ENCODE measurements at places on chromosomes 7 and 10.

GRCh38 chr7:33534833-33535232, 370.5 kb upstream of the BMPER start:
- no peak for DNase-seq

DNA sequence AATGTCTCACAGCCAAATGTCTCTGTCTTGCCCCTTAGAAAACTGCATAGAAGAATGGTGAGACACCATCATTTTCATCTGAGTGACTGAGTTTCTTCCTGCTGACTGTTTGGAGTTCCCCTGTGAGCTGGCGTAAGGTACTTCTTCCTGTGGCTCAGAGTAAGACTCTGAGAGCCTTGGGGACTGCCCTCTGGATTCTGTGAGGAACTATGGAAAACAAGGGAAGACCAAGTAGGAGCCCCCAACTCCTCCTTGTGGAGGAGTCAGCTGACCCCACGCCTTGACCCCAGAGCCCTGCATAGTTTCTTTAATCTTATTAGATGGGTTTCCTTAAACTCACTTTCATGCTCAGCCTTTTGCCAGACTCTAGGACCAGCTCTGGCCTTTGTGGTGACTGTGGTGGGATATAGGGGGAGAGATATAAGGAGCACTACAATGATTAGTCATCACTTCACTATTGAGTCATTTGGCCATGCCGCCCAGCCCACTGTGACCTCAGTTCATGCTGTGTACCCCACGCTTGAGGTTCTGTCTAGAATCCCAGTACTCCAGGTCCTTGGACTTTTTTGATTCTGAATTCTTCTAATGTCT, 51.8 kb upstream of the FAM133B start:
- no peak for DNase-seq

GRCh38 chr7:24336461-24336860, 52.5 kb downstream of the NPY start:
- DNase-seq = no peak

DNA sequence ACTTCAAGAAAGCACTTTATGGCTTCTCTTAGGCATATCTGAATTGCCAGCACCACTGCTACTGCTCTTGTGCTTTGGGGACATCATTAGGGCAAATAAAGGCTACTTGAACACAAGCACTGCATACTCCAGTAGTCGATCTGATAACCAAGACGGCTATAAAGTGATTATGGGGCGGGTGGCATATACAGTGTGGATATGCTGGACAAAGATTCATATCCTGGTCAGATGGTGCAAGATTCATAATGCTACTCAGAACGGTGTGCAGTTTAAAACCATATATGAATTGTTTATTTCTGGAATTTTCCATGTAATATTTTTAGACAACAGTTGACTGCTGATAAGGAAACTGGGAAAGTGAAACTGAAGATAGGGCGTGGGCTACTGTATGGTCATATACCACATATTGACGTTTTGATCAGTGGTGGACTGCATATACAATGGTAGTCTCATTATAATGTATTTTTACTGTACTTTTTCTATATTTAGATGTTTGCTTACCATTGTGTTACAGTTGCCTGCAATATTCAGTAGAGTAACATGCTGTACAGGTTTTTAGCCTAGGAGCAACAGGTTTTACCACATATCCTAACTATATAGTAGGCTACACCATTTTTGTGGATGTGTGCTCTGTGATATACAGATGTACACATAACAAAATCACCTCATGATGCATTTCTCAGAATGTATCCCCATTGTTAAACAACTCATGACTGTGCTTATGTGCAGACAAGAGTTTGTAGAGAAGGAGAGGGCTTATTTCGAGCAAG, 15.2 kb downstream of the ANLN start:
- no peak for DNase-seq

GRCh38 chr7:3283130-3283704, 17.8 kb upstream of the SDK1 start:
- no peak for DNase-seq

DNA sequence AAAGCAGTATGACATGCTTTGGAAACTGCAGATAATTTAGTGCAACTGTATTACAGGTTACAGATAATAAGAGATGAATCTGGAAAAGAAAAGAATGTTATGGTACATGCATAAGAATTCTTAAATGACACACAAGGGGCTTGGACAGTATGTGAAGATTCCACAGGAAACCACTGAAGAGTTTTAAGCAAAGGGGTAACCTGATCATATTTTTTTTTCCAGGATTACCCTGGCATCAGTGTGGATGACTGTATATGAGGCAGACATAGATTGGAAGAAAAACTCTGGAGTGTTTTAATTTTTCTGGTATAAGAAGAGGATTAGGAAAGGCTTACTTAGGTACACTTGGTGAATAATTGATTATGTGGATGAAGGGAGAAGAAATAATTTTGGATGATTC, 8.1 kb downstream of the TFPI2 start:
- no peak for DNase-seq

DNA sequence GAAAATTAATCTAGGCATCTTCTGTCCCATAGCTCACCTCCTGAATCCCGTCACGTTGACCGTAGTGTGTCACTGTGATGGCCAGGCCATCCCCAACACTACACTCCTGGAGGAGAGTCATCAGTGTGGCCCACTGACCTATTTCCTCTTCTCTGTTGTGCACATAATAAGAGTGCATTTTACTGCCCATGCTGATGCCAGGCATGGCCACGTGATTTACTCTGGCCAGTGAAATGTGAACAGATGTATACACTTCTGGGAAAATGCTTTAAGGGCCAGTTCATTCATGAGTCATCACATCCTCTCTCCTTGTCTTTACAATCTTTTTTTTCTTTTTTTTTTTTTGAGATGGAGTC, 101.9 kb upstream of the PIP4K2A start:
- DNase-seq = no peak

DNA sequence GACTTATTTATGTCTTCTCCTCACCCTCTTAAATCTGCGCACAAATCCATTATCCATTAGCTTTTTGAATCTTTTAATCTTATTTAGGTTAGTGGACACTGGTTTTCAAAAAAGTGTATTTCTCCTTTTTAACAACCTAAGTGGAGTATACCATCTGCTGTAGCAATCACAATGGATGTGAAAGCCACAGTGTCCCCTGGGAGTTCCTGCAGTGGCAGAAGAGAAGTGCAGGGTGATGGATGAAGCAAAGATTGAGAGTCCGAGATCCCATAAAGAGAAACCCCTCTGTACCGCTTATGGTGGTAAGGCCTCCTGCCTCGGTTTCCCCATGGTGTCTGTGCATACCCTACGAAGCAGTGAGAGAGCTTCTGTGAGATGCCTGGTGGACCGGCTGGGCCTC, 236.4 kb downstream of the COBL start:
- DNase-seq = no peak

DNA sequence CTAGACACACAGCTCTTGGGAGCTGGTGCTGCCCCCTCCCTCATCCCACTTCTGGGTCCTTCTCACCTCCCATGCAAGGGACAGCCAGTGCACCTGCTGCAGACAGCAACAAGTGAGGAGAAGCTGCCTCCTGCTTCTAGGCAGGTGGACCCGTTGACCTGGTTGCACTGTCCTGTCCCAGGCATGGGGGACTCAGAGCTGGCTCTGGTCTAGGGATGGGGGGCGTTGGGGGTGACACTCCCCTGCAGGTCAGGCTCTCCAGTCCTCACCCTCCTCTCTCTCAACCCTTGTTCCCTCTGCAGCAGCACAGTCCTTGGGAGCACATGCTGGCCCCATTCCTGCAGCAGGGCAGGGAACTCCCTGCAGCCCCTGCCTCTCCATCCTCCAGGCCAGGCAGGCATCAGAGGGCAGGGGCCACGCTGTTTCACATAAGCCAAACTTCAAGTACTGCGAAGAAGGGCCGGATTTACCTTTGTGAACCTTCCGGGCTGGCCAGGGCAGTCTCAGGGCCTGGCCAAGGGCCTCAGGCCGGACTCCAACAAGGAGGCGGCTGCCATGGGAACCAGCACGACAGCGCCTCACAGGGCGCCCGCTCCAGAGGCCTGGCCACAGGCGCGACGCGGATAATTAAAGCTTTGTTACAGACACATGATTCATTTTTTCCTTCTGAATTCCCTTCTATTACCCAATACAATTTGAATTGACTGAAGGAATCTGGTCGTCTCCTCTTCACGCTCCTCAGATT, 48.5 kb downstream of the RASGEF1A start:
- peak; percentile 63 for DNase-seq

DNA sequence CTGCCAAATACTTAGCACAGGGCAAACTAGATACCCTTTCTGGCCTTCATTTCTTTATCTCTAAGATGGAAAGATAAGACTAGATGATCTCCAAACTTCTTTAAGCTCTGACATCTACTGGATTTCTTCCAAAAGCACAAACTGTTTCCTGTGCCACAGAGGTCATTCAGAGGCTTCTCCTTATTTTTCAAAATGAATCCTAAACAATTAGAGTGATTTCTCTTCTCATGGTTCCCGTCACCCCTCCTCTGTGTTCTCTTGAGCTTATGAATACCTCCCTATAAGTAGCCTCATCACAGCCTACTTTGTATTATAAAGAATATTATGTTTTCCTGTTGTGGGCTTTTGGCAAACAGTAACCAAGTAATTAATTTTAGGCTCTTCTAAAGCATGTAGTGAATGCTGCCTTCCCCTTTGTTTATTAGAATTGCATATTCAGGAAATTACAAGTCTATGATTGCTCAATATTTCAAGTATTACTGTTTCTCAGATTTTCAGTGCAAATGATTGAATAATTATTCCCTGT, 179.5 kb downstream of the REEP3 start:
- DNase-seq = no peak

- DNase-seq = no peak
Observed at GRCh38 chr7:28595076-28595475, 182.8 kb downstream of the CREB5 start.

DNA sequence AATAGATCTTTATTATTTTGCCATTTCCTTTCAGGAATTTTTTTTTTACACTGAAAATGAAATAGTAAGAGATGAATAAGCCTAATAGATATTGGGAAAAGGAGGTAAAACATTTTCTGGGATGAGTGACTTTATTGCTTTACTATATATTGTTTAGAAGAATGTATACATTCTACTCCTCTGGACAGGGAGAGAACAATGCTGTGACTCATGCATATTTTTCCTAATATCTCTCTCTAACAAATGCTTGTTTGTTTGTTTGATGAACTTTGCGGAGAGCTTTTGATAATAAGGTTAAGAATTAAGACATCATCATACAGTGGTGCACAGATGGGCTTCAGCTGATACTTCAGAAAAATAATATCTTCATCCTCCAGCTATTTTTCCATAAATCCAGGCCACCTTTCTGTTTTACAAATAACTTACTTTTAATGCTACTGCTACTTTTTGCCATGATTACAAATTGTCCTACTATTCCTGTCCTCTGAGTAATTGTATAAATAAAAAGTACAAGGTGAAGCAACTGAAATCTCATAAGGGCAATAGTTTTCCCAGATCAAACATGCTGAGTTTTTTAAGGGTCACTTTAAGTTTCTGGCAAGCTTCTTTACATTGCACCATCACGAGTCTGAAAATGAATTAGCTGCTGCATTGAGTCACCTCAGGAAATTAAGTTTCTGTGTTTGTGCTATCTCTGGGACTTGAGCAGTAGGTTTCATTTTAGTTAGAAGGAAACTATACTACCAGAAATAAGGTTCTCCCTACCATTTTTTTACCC, 207.3 kb upstream of the POT1 start:
- DNase-seq = no peak

DNA sequence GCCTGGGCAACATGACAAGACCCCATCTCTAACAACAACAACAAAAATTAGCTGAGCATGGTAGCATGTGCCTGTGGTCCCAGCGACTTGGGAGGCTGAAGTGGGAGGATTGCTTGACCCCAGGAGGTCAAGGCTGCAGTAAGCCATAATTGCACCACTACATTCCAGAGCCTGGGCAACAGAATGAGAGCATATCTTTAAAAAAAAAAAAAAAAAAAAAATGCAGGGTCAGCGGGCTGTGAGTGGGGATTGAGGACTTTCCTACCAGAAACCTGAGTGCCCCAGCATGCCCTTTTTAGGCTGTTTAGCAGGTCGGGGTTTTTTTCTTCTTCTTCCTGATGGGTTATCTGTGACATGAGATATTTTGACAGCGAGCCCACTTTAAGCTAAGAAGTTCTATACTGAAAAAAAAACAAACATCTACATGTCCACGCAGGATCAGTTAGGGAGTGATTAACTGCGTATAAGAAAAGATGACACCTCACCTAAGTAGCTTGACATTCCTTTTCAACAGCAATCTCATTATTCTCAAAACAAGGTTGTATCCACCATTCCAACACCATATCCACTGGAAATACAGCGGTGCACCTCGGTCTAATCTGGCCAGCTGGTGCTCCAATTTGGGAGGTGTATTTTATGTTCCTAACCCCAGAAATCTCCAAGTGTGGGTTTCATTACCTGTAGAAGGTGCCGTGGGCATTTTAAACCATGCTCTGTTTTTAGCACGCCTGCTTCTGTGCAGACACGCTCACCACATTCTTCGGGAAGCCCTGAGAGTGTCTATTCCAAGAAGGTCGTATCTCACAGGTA, 13.8 kb upstream of the RFC2 start:
- DNase-seq = no peak

DNA sequence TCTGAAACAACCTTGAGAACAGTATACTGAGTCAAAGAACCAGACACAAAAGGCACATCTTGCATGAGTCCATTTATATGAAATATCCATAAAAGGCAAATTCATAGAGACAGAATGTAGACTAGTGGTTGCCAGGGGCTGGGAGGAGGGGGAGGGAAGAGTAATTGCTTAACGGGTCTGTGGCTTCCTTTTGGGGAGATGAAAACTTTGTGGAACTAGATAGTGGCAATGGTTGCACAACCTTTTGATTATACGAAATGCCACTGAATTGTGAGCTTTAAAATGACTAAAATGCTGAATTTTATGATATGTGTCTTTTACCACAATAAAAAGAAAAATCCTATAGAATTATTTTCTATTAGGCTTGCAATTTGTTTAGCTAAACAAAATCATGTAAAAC, 16.8 kb downstream of the ADRB1 start:
- no peak for DNase-seq

DNA sequence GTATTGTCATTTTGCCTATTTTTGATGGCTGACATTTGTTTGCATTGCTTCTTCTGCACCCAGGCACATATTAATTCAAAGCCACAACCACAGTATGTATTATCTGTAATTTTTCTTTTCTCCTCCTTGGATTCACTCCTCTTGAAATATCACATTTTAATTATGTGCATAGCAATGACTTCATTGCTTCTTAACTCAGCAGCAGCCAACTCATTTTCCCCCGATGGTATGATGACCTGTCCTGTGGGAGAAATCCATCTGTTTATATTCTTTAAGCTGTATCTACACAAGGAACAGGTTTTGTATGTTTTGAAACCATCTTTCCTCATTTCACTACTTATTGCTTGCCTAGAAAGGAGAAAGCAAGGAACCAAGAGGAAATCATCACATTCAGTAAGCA, 588.8 kb downstream of the INHBA start:
- no peak for DNase-seq
